Stimulated activated CD4-positive, alpha-beta T cell treated with anti-CD3 and anti-CD28 coated beads, Interleukin-4, amount 100 ng/mL, for 24 hours (primary cell): ENCODE measurements at places on chromosomes 5 and 9.

- no peak for DNase-seq
These were observed 130.1 kb upstream of the LARP1 start for GRCh38 chr5:154625031-154625430.

- peak; percentile 78 for DNase-seq
These were observed 20.1 kb downstream of the MINAR2 start for GRCh38 chr5:129767927-129768380.

GRCh38 chr9:137298401-137299202, 3.5 kb downstream of the NRARP start:
- no peak for DNase-seq

- no peak for DNase-seq
These were observed 2.3 kb upstream of the SLC9A3 start for GRCh38 chr5:526456-527088.

- no peak for DNase-seq
These were observed 87.2 kb upstream of the RAPGEF1 start for GRCh38 chr9:131826966-131827525.

- no peak for DNase-seq
These were observed 38.5 kb downstream of the UBTD2 start for GRCh38 chr5:172245046-172245445.

GRCh38 chr5:5100635-5101034, 39.5 kb upstream of the ADAMTS16 start:
- no peak for DNase-seq

GRCh38 chr5:137415231-137415681, 83.9 kb downstream of the SPOCK1 start:
- no peak for DNase-seq

GRCh38 chr5:74212336-74212735, 428.2 kb downstream of the ENC1 start:
- DNase-seq, result no peak

DNA sequence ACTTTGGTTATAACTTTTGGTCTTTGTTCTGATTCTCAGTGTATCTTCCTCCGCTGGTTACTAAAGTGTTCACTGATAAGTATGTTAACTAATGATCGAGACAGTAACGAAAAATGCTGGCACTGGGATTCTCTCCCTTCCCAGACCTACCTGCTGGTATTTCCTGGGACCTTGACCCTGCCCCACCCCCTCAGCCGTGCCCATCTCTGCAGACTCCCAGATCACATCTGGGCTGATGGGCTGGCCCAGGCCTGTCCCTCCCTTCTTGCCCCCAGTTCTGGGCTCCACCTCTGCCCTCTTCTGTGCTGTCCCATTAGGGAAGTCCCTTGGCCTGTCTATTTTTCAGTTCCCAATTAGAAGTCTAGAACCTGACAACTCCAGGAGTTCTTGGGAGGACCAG, 46.9 kb downstream of the NEURL1B start:
- no peak for DNase-seq

DNA sequence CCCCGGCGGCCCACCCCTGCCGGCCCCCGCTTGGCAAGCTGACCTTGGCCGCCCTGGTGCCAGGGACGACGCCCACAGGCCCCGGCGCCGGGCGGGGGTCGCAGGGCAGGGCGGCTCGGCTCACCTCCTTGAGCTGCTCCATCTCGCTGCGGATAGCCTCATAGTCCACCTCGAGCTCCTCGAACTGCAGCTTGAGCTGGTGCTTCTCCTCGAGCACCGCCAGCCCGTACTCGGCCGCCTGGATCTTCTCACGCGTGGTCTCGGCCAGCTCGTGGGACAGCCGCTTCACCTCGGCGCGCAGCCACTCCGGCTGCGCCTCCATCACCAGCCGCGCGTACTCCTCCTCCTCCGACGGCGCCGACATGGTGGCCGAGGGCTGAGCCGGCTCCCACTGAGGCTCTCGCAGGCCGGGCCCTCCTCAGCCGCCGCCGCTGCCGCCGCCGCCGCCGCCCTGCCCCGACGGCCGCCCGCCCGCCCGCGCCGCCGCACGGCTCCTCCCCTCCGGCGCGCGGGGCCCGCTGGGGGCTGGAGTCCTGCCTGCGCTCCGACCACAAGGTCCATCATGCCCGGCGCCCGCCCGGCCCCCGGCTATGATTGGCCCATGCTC, at the start of gene BICD2:
TSS of gene BICD2 (minus strand) at position 453 of the 607 bp plus-strand sequence. CDS start at position 364, 89 bp downstream.
- no peak for DNase-seq

GRCh38 chr5:54296386-54296785, 14.0 kb downstream of the ARL15 start:
- no peak for DNase-seq

DNA sequence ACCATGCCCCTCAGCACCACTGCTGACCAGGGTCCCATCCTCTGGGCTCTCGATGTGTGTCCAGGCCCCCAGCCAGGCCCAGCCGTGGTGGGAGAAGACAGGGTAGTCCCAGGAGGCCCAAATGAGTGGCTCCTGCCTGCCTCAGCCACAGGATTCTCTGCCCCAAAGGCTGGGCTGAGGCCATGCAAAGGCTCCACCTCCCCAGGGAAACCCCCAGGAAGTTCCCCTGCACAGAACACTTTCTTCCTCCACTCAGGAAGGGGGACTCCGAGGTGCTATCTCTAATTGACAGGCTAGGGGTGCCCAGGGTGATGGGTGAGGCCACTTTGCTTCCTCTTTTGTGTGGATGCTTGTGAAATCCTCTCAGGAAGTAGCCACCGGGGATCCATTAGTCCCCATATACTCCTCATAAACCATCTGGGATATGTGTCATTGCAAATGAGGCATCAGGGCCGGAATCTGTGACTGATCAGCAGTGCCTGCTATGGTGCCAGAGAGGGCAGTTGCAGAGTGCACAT, 23.1 kb upstream of the TDRD7 start:
- peak; percentile 23 for DNase-seq

DNA sequence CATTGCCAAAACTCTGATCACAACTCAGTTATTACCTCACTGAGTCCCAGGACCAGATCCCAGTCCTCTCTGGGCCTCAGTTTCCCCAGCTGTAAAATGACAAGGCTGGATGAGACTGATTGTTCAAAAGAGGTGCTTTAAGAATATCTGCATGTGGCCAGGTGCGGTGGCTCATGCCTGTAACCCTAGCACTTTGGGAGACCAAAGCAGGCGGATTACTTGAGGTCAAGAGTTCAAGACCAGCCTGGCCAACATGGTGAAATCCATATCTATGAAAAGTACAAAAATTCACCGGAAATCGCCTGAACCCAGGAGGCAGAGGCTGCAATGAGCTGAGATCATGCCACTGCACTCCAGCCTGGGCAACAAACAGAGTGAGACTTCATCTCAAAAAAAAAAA, 8.3 kb downstream of the ATOX1 start:
- no peak for DNase-seq

GRCh38 chr5:109105631-109106267, 304.0 kb downstream of the PJA2 start:
- DNase-seq, result no peak

DNA sequence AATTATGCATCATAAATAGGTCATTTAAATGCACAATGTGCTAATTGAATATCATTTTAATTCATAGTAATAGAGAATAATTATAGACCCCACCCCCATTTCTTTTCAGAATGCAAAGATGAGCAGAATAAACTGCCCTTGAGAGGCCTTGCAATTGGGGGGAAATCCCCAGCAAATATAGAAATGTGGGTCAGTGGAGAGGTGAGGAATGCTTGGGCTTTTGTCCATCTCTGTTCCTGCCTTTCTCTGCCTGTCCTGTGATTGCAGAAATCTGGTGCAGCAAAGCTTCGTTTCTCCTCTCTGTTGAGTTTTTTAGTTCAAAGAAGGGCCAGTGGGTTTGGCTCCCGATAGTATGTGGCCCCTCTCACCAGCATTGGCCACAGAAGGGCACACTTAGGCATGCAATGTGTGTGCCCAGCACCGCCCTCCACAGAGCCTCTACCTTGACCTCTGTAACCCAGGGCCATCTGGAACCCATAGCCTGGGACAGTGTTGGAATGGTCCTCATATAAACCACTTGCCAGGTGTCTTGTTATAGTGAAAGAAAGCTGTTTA, 164.2 kb downstream of the SEMA6A start:
- DNase-seq, result no peak

- peak; percentile 61 for DNase-seq
These were observed 13.1 kb downstream of the GPRIN1 start for GRCh38 chr5:176596689-176597416.

DNA sequence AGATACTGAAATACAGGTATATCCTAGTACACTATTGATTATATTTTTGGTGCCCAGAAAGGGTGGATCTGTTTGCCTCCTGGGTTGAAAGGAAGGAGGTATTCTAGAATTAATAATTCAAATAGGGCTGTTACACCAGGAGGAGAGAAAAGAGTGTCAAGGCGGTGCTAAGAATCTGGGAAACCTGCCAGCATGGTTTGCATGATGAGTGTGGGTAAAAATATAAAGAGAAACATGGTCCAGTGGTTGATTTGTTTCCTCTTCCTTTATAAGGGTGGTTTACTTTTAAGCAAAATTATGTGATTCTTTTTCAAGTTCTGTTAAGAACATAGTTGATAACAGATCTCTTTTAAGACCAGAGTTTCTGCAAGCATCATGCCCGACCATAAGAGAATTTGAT, 69.4 kb upstream of the NFIB start:
- DNase-seq, result no peak

GRCh38 chr9:84111726-84112125, 131.1 kb downstream of the RMI1 start:
- DNase-seq, result no peak

- DNase-seq, result no peak
These were observed 29.0 kb upstream of the FAM174A start for GRCh38 chr5:100505984-100506670.

GRCh38 chr5:168291964-168292785, 730 bp downstream of the WWC1 start:
- no peak for DNase-seq

- no peak for DNase-seq
These were observed 1.9 kb downstream of the HDAC3 start for GRCh38 chr5:141634720-141635119.

GRCh38 chr5:110549301-110549700, 177.2 kb downstream of the TMEM232 start:
- DNase-seq, result no peak

DNA sequence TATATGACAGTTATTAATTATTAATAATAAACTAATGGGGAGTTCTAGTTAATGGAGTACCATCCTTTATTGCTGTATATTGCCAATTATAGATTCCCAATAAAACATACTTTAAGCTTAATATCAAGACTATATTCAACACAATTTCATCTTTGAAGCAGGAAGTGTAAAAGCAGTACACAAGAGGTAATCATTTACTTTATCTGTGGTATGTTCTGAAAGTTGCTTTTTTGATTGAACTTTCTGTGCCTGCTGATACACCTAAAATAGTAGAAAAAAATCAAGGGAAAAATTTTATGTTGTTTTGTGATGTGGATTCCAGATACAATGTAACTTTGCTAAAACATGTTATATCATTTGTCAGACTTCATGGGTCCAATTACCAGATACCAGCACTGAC, 58.0 kb downstream of the ACO1 start:
- DNase-seq, result no peak

DNA sequence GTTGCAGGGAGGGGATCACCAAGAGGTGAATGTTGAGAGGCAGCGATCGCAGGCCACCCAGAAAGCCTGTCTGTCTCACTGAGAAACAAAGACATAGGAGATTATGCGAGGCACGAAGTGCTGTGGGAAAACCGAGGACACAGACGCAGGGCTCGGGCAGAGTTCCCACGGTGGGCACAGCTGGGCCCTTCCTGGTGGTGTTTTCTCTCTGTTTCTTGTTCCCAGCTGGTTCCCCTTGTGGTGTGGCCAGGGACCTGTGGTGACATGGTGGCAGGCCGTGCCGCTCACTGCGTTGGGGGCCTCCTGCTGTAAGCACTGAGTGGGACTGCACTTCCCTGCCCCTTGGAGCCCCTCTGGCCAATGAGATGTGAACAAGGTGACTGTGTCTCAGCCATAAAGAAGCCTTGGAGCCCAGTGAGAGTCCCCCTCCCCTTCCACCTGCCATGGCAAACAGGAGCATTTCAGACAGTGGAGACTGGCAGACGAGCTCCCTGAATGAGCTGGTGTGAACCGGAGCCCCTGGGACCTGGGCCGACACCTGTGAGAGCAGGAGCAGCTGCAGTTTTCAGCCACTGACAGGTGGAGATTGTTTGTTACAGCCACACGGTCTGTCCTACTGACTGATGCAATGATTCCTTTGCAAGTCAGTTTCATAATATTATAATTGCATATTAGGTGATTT, 13.2 kb upstream of the IRX4 start:
- no peak for DNase-seq

DNA sequence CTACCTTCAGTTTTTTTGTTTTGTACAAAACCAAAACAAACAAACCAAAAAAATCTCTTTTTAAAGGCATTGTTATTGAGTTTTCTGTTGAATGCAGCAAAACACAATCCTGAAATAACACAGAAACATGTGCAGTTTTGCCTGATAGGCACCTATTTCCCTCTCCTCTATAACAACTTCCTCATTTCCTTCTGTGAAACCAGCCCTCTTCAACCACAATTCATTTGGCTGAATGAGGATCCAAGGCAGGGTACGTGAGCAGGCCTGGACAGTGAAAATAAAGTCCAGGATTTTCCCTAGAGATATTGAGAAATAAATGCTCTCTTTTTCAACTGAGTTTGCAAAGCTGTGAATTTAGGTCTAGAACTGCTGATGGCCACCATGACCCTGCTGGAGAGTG, 134.8 kb upstream of the LARP1 start:
- no peak for DNase-seq

DNA sequence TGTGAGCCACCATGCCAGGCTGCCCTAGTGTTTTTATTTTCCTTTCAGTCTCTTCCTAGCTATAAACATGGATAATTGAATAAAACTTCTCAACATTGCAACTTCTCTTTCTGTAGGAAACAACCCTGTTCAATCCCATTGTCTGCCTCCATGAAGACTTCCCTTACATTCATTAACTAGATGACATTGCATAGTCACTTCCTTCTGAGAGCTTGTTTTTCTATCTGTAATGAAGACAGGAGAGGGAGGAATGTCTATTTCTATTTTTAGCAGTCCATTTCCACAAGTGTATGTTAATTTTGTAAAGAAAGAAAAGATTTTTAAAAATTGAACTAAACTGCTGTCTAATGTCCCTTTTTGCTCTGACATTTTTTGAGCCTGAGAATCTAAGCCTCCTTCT, 55.6 kb upstream of the MELK start:
- DNase-seq, result no peak

GRCh38 chr5:79070350-79070667, 742 bp downstream of the BHMT2 start:
- DNase-seq, result no peak

- DNase-seq, result no peak
These were observed 537 bp downstream of the C8G start for GRCh38 chr9:136945333-136946227.

- no peak for DNase-seq
These were observed 92.4 kb upstream of the JAK2 start for GRCh38 chr9:4892501-4893194.

DNA sequence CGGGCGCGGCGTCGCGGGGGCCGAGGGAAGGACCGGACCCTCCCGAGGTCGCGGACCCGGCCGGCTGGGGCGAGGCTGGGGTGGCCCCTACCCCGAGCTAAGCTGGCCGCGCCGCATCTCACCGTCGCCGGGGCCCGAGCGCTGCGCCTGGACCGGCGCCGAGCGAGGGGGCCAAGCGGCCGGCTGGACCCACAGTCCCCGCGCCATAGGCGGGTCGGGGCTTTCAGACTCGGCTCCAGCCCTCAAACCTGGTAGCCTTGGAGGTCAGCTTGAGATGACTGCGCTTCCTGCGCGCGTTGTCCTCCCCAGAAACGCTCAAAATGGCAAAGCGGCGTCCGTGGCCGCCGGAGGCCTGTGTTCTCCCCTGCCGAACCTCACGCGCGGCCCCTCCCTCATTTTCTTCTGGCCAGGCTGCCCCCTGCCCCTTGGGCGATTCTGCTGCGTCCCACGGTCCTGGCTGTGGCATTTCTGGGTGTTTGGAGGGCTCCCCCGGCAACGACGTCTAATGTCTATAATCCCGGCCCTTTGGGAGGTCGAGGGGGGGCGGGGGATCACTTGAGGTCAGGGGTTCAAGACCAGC, 8.7 kb upstream of the GRIN1 start:
- DNase-seq, result no peak
